Esophagus squamous epithelium (tissue), 5 donors: ENCODE measurements at places on chromosomes 5 and 9. TPM values are rescaled to one million over a fixed set of nuclear protein-coding genes. Genes with fewer than 3 reads are reported as not detected.

GRCh38 chr5:60404171-60404570 lies 295.8 kb downstream of the DEPDC1B start:
- H3K36me3 ChIP-seq = no peaks in the 10 kb centered on the region
- H3K27me3 ChIP-seq = no peaks in the 10 kb centered on the region
- no peak overlapping the region for H3K27ac ChIP-seq
- DNase-seq = no peak

FLT4 gene
- total RNA-seq = 5.8 TPM

GRCh38 chr5:60395712-60396329 lies 304.1 kb downstream of the DEPDC1B start:
- H3K27me3 ChIP-seq = no peaks in the 10 kb centered on the region
- H3K27ac ChIP-seq = no peak overlapping the region
- no peaks in the 10 kb centered on the region for H3K4me1 ChIP-seq

- no peaks in the 10 kb centered on the region for H3K27me3 ChIP-seq
- no peak for DNase-seq
- H3K27ac ChIP-seq = no peak overlapping the region
- no peak overlapping the region for H3K4me3 ChIP-seq
- H3K4me1 ChIP-seq = no peaks in the 10 kb centered on the region
These were observed 317.8 kb upstream of the RGMB start for GRCh38 chr5:98455665-98456064.

LPAR1 gene
- total RNA-seq = 20.4 TPM

DNA sequence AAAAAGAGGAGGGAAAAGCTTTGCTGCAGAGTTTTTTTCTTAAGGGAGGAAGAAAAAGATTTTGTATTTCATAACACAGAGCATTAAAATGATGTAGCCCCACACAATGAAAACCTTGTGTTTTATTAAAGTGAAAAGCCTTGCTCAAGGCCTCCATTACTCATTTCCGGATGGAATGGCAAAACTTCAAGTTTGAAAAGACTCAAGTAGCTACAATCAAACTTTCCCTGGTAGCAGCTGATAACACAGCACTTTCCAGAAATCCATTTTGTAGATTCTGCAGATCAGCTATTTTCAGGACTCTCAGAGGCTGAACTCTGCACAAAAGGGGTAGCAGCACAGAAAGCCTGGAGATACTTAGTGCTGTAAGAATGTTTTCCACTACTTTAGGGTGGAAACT lies 374.8 kb downstream of the NFIB start:
- no peaks in the 10 kb centered on the region for H3K36me3 ChIP-seq
- no peak overlapping the region for H3K4me3 ChIP-seq
- peak overlapping the region; percentile 6 for H3K27ac ChIP-seq
- no peaks in the 10 kb centered on the region for H3K4me1 ChIP-seq
- DNase-seq = no peak
- H3K27me3 ChIP-seq = no peaks in the 10 kb centered on the region

DNA sequence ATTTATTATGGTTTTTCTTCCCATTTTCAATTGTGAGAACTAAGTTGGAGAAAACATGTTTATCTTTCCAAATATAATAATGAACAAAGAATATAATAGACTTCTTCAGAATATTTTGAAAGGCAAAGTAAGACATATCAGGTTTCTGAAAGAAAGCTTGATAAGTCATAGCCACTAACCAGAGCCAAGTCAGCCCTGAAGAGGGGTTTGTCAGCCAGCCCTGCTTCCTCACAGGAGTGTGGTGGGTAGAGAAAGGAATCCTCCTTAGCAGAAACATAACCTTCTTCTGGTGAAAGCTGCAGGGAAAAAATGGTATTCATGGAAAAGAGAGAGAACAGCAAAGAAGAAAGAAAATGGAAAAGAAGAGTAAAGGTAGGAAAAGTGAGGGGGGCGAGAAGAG lies 93.4 kb downstream of the MPDZ start:
- no peaks in the 10 kb centered on the region for H3K27me3 ChIP-seq
- H3K36me3 ChIP-seq = no peaks in the 10 kb centered on the region
- H3K4me3 ChIP-seq = no peak overlapping the region
- H3K4me1 ChIP-seq = no peaks in the 10 kb centered on the region
- H3K27ac ChIP-seq = no peak overlapping the region

FBP2 gene
- 0.38 TPM for total RNA-seq

DDX41 gene
- 82.4 TPM for total RNA-seq

TMC1 gene
- total RNA-seq = not detected

GABRA6 gene
- not detected for total RNA-seq

DNA sequence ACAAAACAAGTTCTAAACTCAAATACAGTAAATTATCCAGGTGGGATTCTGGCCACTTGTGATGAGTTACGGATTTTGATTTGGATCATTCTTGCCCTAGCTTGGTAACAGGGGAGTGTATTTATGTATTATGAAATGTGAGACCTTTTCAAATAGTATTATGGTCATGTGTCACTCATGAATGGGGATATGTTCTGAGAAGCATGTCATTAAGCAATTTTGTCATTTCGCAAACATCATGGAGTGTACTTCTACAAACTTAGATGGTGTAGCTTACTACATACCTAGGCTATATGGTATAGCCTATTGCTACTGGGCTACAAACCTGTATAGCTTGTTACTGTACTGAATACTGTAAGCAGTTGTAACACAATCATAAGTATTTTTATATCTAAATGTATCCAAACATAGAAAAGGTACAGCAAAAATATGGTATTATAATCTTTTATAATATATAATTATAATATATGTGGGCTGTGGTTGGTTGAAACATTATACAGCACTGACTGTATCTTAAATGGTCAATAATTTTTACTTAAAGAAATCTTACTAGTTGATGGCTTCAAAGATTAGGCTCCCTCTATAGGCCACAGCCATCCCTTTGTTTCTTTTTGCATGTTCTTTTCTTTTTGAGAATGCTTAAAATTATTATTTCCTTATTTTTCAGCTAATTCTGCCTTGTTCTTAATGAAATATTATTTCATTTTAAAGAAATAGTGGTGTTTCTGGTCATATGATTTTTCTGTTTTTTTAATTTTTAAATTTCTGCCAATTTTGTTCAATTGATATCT lies 128.4 kb downstream of the MAST4 start:
- no peaks in the 10 kb centered on the region for H3K4me1 ChIP-seq
- H3K36me3 ChIP-seq = no peaks in the 10 kb centered on the region
- no peak for DNase-seq
- H3K4me3 ChIP-seq = no peak overlapping the region
- H3K27me3 ChIP-seq = no peaks in the 10 kb centered on the region
- no peak overlapping the region for H3K27ac ChIP-seq

OR1J2 gene
- not detected for total RNA-seq

DNA sequence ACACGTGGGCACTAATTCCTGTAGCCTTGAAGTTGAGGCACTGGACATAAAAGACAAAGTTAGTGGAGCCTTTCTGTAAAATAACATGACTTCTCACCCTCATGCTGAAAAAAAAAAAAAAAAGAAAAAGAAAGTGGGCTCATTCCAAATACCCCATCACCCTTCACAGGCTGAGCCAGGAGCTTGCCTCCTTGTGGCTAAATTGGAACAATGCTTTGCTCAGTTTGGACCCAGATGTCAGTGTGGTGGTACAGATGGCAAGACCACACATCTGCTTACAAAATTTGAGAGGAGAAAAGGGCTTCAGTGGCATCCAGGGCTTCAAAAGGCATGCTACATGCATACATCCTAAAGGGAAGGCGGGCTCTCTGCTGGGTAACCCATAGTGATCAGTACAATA lies 342.8 kb downstream of the EBF1 start:
- H3K4me3 ChIP-seq = no peak overlapping the region
- DNase-seq = no peak
- no peaks in the 10 kb centered on the region for H3K4me1 ChIP-seq
- H3K36me3 ChIP-seq = no peaks in the 10 kb centered on the region

FCN2 gene
- not detected for total RNA-seq

- no peaks in the 10 kb centered on the region for H3K27me3 ChIP-seq
- peaks cover 47% of the 10 kb centered on the region for H3K4me1 ChIP-seq
- no peaks in the 10 kb centered on the region for H3K36me3 ChIP-seq
- H3K4me3 ChIP-seq = no peak overlapping the region
- no peak for DNase-seq
- H3K27ac ChIP-seq = peak overlapping the region; percentile 83
These were observed 63.3 kb downstream of the DPYSL3 start for GRCh38 chr5:147446523-147446922.

DNA sequence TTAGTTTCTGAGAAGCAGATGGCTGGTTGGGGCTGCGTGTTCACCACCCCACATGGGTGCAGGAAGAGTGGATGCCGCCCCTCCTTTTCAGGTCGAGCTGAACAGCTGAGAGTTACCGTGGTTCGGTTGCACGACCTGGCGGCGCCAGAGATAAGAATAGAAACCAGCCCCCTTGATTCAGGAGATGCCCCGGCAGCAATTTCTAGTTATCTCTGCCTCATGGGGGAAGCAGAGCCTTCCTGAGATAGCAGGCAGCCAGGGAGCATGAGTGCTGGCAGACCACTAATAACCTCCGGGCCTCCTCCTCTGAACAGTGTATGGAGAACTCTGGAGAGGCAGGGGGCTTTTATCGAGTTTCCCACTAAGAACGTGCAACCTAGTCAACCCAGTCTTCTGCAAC lies 177.8 kb downstream of the NSG2 start:
- no peaks in the 10 kb centered on the region for H3K36me3 ChIP-seq
- no peak overlapping the region for H3K4me3 ChIP-seq
- no peaks in the 10 kb centered on the region for H3K27me3 ChIP-seq

DNA sequence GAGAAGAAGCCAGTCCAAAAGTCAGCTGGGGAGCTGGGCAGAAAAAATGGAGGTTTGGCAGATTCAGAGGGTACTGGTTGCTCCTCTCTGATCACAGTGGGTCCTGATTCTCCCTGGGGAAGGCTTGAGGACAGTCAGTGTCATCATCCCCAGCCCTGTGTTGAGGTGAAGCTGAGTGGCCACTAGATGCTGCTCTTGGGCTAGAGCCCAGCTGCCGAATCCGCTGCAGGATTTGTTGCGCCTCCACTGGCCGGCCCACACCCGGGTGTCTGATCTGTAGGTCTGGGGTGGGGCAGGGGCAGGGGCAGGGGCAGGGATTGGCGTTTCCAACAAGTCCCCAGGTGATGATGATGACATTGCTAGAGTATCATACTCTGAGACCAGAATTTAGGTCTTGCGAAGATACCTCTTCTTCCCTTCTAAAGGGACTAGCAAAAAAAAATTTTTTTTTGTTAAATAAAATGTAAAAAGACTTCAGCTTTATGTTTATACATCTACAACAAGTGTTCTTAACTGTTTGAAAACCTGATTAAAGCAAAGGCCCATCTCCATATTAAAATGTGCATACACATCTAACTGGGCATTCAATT lies 106.8 kb downstream of the PDE6A start:
- no peak for DNase-seq
- H3K4me1 ChIP-seq = peaks cover 27% of the 10 kb centered on the region
- no peaks in the 10 kb centered on the region for H3K27me3 ChIP-seq
- H3K27ac ChIP-seq = no peak overlapping the region
- H3K36me3 ChIP-seq = peaks cover 73% of the 10 kb centered on the region
- no peak overlapping the region for H3K4me3 ChIP-seq

- no peak overlapping the region for H3K27ac ChIP-seq
- H3K36me3 ChIP-seq = peaks cover 50% of the 10 kb centered on the region
- DNase-seq = no peak
- H3K27me3 ChIP-seq = no peaks in the 10 kb centered on the region
These were observed 9.6 kb upstream of the ETF1 start for GRCh38 chr5:138552657-138553056.

FOXD4 gene
- 0.22 TPM for total RNA-seq

- no peaks in the 10 kb centered on the region for H3K27me3 ChIP-seq
- no peaks in the 10 kb centered on the region for H3K4me1 ChIP-seq
- H3K36me3 ChIP-seq = no peaks in the 10 kb centered on the region
- no peak for DNase-seq
These were observed 15.4 kb downstream of the POC5 start for GRCh38 chr5:75701856-75702255.

DNA sequence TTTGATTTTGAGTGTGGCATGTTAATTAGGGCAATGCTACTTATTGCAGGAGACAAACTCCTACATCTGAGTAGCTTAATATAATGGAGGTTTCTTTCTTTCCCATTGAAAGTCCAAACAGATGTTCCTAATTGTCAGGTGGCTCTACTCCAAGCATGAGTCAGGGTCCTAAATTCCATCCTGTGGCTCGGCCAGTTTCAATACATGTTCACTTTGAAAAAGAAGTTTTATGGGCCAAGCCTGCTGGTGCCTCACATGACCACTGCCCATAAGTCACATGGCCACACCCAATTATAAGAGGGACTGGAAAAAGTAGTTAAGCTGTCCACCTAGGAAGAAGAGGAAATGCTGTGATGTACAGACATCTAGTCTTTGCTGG lies 170.4 kb downstream of the ARRDC3 start:
- DNase-seq = no peak
- H3K27ac ChIP-seq = peak overlapping the region; percentile 23
- H3K4me3 ChIP-seq = no peak overlapping the region
- no peaks in the 10 kb centered on the region for H3K36me3 ChIP-seq

G3BP1 gene
- 99.8 TPM for total RNA-seq

GRCh38 chr5:133467826-133468463 lies 144.4 kb downstream of the FSTL4 start:
- no peak overlapping the region for H3K4me3 ChIP-seq
- no peaks in the 10 kb centered on the region for H3K27me3 ChIP-seq
- H3K4me1 ChIP-seq = no peaks in the 10 kb centered on the region
- no peak overlapping the region for H3K27ac ChIP-seq
- H3K36me3 ChIP-seq = no peaks in the 10 kb centered on the region
- no peak for DNase-seq

- no peak for DNase-seq
- H3K27ac ChIP-seq = no peak overlapping the region
- H3K4me3 ChIP-seq = no peak overlapping the region
- H3K27me3 ChIP-seq = no peaks in the 10 kb centered on the region
- peaks cover 35% of the 10 kb centered on the region for H3K4me1 ChIP-seq
- no peaks in the 10 kb centered on the region for H3K36me3 ChIP-seq
These were observed 124.6 kb upstream of the ERCC6L2 start for GRCh38 chr9:95750725-95751519.

GABRA1 gene
- not detected for total RNA-seq

GRCh38 chr5:122494109-122494508 lies 182.1 kb downstream of the SNCAIP start:
- H3K27ac ChIP-seq = peak overlapping the region; percentile 64
- H3K4me1 ChIP-seq = peaks cover 19% of the 10 kb centered on the region
- DNase-seq = no peak
- no peaks in the 10 kb centered on the region for H3K27me3 ChIP-seq
- no peak overlapping the region for H3K4me3 ChIP-seq

GRCh38 chr5:68685863-68686262 lies 408.0 kb upstream of the SLC30A5 start:
- no peak for DNase-seq
- no peaks in the 10 kb centered on the region for H3K36me3 ChIP-seq
- H3K27me3 ChIP-seq = no peaks in the 10 kb centered on the region
- H3K27ac ChIP-seq = no peak overlapping the region
- peaks cover 8% of the 10 kb centered on the region for H3K4me1 ChIP-seq

- DNase-seq = no peak
- no peak overlapping the region for H3K27ac ChIP-seq
- H3K4me1 ChIP-seq = peaks cover 27% of the 10 kb centered on the region
- no peaks in the 10 kb centered on the region for H3K27me3 ChIP-seq
- peaks cover 31% of the 10 kb centered on the region for H3K36me3 ChIP-seq
- H3K4me3 ChIP-seq = no peak overlapping the region
These were observed 5.0 kb downstream of the NUDT2 start for GRCh38 chr9:34334337-34334824.

- H3K36me3 ChIP-seq = no peaks in the 10 kb centered on the region
- H3K27me3 ChIP-seq = no peaks in the 10 kb centered on the region
- DNase-seq = no peak
- no peak overlapping the region for H3K4me3 ChIP-seq
These were observed 8.2 kb downstream of the CERCAM start for GRCh38 chr9:128428644-128429512.
